ENCODE measurements at places on chromosomes 16 and 17. TPM values are rescaled to one million over a fixed set of nuclear protein-coding genes. Genes with fewer than 3 reads are reported as not detected.

SLC6A4 gene
- 0.01 TPM for polyA plus RNA-seq

MFAP4 gene
- polyA plus RNA-seq = not detected

GRCh38 chr17:57422574-57423164 lies 166.3 kb downstream of the MSI2 start:
- no peak overlapping the region for H3K4me3 ChIP-seq
- no peak for DNase-seq
- no peaks in the 10 kb centered on the region for H3K27me3 ChIP-seq
- no peaks in the 10 kb centered on the region for H3K36me3 ChIP-seq
- no peak overlapping the region for H3K27ac ChIP-seq

GRCh38 chr16:12455287-12455798 lies 348.3 kb downstream of the CPPED1 start:
- no peak for DNase-seq
- H3K27ac ChIP-seq = no peak overlapping the region
- H3K4me3 ChIP-seq = no peak overlapping the region

DNA sequence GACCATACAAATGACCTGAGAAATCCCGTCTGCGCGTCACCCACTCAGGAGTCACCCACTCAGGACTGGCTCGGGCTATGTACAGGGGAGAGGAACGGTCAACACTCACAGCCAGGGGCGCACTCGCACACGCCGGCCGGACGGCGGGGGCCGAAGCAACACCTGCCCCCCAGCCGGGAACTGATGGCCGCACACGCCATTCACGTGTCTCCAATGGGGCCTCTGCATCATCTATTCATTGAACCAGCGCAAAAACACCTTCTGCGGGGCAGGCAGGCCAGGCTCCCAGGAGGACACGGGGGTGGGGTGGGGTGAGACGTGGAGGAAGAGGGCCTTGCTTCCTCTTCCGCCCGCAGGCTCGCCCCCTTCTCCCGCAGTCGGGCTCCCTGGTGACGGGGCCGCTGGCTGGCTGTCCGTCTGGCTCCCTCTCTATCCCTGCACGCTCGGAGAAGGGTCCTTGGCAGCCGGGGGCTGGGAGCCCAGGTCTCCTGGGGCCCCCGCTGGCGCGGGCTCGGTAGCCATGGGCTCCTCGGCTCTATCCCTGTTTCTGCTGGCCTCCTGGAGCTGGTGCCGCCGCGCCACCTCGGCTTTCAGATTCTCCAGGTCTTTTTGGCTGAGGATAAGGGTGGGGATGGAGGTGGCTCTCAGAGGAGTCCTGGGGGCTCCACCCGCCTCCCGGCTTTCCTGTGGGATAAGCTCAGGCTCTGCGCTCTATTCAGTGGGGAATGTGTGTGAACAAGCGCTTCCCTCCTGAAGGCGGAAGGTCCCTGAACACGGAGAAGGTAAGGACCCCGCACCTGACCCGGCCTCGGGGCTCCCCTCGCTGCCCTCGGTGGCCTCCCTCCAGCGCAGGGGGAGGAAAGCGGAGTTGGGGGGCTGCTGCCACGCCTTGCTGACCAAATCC lies 21.1 kb downstream of the CLUH start:
- H3K27me3 ChIP-seq = no peaks in the 10 kb centered on the region
- H3K4me3 ChIP-seq = no peak overlapping the region
- peaks cover 18% of the 10 kb centered on the region for H3K36me3 ChIP-seq
- no peak for DNase-seq
- no peaks in the 10 kb centered on the region for H3K4me1 ChIP-seq
